ENCODE measurements at places on chromosomes 13 and 19. TPM values are rescaled to one million over a fixed set of nuclear protein-coding genes. Genes with fewer than 3 reads are reported as not detected.

DNA sequence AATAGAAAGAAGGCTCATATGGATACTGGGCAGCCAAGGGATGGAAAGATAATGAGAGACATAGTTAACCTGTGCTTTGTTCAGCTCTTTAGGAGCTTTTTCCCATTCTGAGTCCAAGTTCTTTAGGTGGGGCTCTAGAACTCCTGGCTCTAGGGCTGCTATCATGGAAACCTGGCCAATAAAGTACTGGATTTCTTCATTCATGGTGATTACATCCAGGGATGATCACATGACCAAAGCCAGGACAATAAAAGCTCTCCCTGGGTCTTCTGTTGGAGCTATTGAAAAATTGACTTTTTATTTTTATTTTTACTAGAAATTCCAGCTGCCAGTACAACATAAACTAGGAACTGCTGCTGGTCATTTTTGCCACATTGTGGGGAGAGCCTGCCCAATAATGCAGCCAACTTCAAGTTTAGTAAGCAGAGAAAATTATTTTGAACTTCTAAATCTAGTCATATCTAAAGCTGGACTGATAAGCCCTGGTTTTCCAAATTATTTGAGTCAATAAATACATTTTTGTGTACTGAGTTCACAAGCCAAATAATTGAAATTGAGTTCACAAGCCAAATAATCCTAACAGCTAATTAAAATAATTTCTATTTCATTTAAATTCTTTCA is 224.9 kb upstream of the STARD13 start:
- H3K4me3 ChIP-seq: no peak overlapping the region
- no peak for DNase-seq
- H3K27ac ChIP-seq: no peak overlapping the region
- H3K36me3 ChIP-seq: no peaks in the 10 kb centered on the region
- no peaks in the 10 kb centered on the region for H3K4me1 ChIP-seq

- peak; percentile 48 for DNase-seq
- H3K36me3 ChIP-seq: no peaks in the 10 kb centered on the region
- peaks cover 5% of the 10 kb centered on the region for H3K4me1 ChIP-seq
- H3K4me3 ChIP-seq: peak overlapping the region; percentile 57
- no peak overlapping the region for H3K27ac ChIP-seq
Observed at GRCh38 chr13:20128459-20128931, 32.4 kb downstream of the GJA3 start.

The ZNF813 gene
- 6.0 TPM for polyA plus RNA-seq

DNA sequence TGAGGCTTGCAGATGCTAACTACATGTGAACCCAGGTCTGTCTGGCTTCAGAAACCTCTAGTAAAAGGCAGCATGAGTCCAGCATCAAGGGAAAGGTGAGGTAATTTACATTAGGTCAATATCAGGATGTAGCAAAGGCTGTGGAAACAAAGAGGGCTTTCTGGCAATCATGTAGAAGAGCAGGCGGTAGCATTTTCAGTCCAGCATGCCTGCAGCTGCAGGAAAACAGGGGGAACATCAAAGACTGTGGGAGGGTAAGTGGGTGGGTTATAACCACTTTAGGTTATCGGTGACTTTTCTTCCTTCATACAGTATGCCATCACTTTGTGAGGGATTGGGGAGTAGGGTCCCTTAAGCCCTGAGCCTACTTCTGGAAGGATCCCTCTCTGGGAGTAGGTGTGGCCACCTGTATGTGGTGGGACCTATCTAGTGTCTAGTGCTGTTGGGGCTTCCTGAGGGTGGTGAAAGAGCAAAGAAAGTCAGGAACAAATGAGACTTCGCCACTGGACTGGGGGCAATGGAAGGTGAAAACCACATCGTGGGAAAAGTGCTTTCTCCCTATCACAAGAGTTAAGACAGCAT is 10.8 kb downstream of the SUGP2 start:
- H3K4me1 ChIP-seq: no peaks in the 10 kb centered on the region
- DNase-seq: no peak
- no peak overlapping the region for H3K4me3 ChIP-seq
- peaks cover 66% of the 10 kb centered on the region for H3K36me3 ChIP-seq
- no peaks in the 10 kb centered on the region for H3K27me3 ChIP-seq

GRCh38 chr19:49875177-49875576 is 2.0 kb downstream of the AKT1S1 start:
- H3K27ac ChIP-seq: no peak overlapping the region
- DNase-seq: no peak
- H3K36me3 ChIP-seq: peaks cover 32% of the 10 kb centered on the region
- no peaks in the 10 kb centered on the region for H3K27me3 ChIP-seq

DNA sequence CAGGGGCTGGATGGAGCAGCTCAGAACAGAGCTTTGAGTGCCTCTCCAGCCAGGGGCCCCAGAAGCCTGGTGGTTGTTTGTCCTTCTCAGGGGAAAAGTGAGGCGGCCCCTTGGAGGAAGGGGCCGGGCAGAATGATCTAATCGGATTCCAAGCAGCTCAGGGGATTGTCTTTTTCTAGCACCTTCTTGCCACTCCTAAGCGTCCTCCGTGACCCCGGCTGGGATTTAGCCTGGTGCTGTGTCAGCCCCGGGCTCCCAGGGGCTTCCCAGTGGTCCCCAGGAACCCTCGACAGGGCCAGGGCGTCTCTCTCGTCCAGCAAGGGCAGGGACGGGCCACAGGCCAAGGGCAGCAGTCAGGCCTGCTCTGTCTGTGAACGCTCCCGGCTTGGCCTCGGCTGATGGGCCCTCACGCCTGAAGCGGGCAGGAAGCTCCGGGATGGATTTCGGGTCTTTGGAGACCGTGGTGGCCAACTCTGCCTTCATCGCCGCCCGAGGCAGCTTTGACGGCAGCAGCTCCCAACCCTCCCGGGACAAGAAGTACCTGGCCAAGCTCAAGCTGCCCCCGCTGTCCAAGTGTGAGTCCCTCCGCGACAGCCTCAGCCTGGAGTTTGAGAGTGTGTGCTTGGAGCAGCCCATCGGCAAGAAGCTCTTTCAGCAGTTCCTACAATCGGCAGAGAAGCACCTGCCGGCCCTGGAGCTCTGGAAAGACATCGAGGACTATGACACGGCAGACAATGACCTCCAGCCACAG is at the start of gene GRK1:
TSS of gene GRK1 (plus strand) at position 269 of the 751 bp plus-strand sequence. CDS start at position 437, 168 bp downstream.
- no peaks in the 10 kb centered on the region for H3K4me1 ChIP-seq
- H3K27me3 ChIP-seq: no peaks in the 10 kb centered on the region
- no peak within 1 kb of the TSS for H3K27ac ChIP-seq
- DNase-seq: no peak
- H3K4me3 ChIP-seq: no peak within 1 kb of the TSS
- H3K36me3 ChIP-seq: no peaks in the 10 kb centered on the region

GRCh38 chr13:67134417-67135129 is 95.6 kb downstream of the PCDH9 start:
- DNase-seq: no peak
- no peaks in the 10 kb centered on the region for H3K27me3 ChIP-seq
- no peak overlapping the region for H3K4me3 ChIP-seq

DNA sequence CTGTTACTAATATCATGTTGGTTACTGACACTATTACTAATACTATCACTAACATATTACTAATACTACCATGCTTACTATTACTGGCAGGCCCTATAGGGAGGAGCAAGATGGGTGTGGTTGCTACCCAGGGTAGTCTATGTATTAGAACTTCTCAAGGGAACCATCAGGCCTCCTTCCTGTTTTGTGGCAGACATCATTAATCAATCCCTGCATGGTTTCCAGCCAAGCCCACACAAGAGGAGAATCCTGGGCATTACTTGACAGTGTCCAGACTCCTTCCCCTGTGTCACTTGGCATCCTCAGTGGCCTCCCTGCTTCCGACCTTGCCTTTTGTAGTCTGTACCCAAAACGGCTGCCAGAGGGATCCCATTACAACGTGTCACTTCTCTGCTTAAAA is 8.9 kb downstream of the HAS1 start:
- no peak overlapping the region for H3K27ac ChIP-seq
- no peak overlapping the region for H3K4me3 ChIP-seq
- H3K4me1 ChIP-seq: no peaks in the 10 kb centered on the region
- H3K27me3 ChIP-seq: peaks cover 25% of the 10 kb centered on the region

The ZNF723 gene
- not detected for polyA plus RNA-seq

GRCh38 chr13:20525144-20525600 is 485 bp downstream of the CRYL1 start:
- DNase-seq: no peak
- H3K27ac ChIP-seq: peak overlapping the region; percentile 97
- H3K4me1 ChIP-seq: peaks cover 24% of the 10 kb centered on the region

The CGB3 gene
- not detected for polyA plus RNA-seq

GRCh38 chr19:18417250-18418028 is 1.8 kb upstream of the SSBP4 start:
- no peaks in the 10 kb centered on the region for H3K27me3 ChIP-seq
- peak overlapping the region; percentile 54 for H3K4me3 ChIP-seq
- H3K36me3 ChIP-seq: peaks cover under 1% of the 10 kb centered on the region
- H3K4me1 ChIP-seq: peaks cover 62% of the 10 kb centered on the region
- DNase-seq: peak; percentile 76

DNA sequence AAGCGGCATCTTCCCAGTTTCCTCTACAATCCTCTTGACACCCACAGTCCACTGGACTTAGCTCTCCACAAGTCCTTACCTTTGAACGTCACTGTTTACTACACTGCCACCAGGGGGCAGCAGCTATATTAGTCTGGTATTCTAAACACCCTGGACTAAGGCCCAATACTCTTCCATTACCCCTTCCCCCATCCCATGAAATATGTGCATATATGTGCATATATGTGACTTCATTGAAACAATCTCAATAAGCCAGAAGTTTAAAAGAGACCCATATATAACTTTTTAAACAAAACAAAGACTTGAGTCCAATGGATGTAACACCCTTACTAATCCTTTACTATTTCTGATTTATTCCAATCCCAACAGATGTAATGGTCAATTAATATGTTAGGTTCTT is 15.5 kb downstream of the GGACT start:
- no peak overlapping the region for H3K27ac ChIP-seq
- no peaks in the 10 kb centered on the region for H3K36me3 ChIP-seq
- no peak overlapping the region for H3K4me3 ChIP-seq
- DNase-seq: peak; percentile 54

The SLC10A2 gene
- polyA plus RNA-seq: 0.70 TPM

DNA sequence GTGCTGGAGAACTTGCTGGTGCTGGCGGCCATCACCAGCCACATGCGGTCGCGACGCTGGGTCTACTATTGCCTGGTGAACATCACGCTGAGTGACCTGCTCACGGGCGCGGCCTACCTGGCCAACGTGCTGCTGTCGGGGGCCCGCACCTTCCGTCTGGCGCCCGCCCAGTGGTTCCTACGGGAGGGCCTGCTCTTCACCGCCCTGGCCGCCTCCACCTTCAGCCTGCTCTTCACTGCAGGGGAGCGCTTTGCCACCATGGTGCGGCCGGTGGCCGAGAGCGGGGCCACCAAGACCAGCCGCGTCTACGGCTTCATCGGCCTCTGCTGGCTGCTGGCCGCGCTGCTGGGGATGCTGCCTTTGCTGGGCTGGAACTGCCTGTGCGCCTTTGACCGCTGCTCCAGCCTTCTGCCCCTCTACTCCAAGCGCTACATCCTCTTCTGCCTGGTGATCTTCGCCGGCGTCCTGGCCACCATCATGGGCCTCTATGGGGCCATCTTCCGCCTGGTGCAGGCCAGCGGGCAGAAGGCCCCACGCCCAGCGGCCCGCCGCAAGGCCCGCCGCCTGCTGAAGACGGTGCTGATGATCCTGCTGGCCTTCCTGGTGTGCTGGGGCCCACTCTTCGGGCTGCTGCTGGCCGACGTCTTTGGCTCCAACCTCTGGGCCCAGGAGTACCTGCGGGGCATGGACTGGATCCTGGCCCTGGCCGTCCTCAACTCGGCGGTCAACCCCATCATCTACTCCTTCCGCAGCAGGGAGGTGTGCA is 587 bp downstream of the S1PR4 start:
- no peaks in the 10 kb centered on the region for H3K27me3 ChIP-seq
- H3K27ac ChIP-seq: no peak overlapping the region
- no peaks in the 10 kb centered on the region for H3K36me3 ChIP-seq
- DNase-seq: no peak
- H3K4me3 ChIP-seq: no peak overlapping the region

- H3K36me3 ChIP-seq: no peaks in the 10 kb centered on the region
- no peaks in the 10 kb centered on the region for H3K4me1 ChIP-seq
- no peaks in the 10 kb centered on the region for H3K27me3 ChIP-seq
- no peak for DNase-seq
Observed at GRCh38 chr13:50152224-50152623, 137.0 kb downstream of the KCNRG start.

The HNRNPUL1 gene
- 142 TPM for polyA plus RNA-seq

DNA sequence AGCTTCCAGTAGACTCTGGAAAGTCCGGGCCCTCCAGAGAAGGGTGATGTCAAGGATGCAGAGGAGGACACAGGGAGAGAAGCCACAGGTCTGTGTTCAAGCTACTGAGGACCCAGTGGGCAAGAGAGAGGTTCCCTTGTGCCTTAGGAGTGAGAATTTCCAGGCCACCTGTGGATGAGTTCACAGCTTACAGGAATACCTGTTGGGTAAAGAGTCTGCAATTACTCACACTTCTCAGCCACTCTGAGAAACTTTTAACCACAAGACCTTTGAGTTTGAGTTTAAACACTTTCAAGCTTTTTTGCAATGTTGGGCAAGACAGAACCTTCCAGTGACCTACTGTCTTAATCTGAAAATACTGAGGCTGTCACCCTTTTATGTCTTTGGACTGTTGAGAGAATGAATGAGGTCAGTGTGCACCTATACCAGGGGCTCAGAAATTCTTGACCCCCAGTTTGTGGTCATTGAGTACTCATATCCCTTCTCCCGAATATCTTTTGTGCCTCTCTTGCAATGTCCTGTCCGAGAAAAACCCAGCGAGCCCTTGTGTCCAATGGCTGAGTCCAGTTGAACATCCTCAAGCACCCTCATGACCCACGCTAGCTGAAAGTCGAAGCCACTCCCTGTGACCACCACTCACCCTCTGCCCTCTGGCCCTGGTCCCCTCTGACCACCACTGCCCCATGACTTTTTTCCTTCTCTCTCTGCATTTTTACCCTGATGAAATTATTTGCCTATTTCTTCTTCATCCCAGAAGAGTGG is 368.5 kb upstream of the ZNF507 start:
- no peaks in the 10 kb centered on the region for H3K36me3 ChIP-seq
- no peak overlapping the region for H3K27ac ChIP-seq
- H3K4me1 ChIP-seq: no peaks in the 10 kb centered on the region

The ZNF208 gene
- 0.87 TPM for polyA plus RNA-seq

- H3K27ac ChIP-seq: no peak within 1 kb of the TSS
- H3K4me3 ChIP-seq: no peak within 1 kb of the TSS
- H3K4me1 ChIP-seq: no peaks in the 10 kb centered on the region
- H3K27me3 ChIP-seq: peaks cover 33% of the 10 kb centered on the region
- no peak for DNase-seq
Observed at GRCh38 chr19:827710-828321, at the start of gene AZU1. TSS of gene AZU1 (plus strand) at chr19:827837. CDS start at chr19:827847, 10 bp downstream.

DNA sequence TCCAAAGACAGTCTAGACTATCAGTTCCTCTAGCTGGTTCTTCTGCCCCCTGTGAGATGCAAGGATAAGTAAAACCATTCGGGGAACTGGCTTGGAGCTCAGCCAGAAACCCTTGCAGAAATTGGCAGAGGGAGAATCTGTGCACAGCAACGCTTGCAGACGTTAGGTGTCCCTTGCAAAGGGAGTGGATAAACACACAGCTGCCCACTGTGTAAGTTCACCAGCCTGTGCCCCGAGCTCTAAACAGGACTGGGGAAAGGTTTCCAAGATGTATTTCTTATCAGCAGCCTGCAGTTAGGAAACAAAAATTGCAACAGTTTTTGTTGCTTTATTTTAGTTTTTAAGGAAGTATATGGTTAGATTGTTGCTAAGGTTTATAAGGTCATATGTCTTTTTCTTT is 19.0 kb upstream of the ADGRE1 start:
- no peaks in the 10 kb centered on the region for H3K36me3 ChIP-seq
- no peaks in the 10 kb centered on the region for H3K27me3 ChIP-seq
- no peak for DNase-seq
- H3K27ac ChIP-seq: no peak overlapping the region
- no peaks in the 10 kb centered on the region for H3K4me1 ChIP-seq

All from large intestine (tissue), 12 donors.